AG09309 (cell line): ENCODE measurements at places on chromosomes 6 and 20.

- no peak for DNase-seq
These were observed 370.4 kb upstream of the HSF2 start for GRCh38 chr6:122028933-122029522.

- DNase-seq: no peak
These were observed 40.0 kb upstream of the SLC2A12 start for GRCh38 chr6:134092449-134092848.

GRCh38 chr6:30572148-30572547 lies 906 bp downstream of the ABCF1 start:
- DNase-seq: no peak

- DNase-seq: no peak
These were observed 508.0 kb upstream of the ADGRB3 start for GRCh38 chr6:68127074-68127473.

DNA sequence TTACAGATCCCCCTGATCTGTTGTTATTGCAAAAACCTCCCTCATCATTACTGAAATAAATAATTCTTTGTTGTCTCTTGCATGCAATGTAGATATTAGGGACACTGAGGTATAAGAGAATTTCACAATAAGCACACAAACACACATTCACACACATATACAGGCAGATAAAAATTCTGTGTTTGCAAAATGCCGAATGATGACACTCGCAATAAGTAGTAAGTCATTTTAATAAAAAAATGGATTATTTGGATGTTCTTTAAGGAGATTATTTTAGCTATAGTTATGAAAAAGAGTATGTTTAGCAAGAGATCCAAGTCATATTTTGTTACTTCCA lies 13.6 kb downstream of the DEFB114 start:
- DNase-seq: no peak

- DNase-seq: peak; percentile 3
These were observed 326.7 kb upstream of the CNR1 start for GRCh38 chr6:88492824-88493223.

- no peak for DNase-seq
These were observed 171.1 kb downstream of the WDR27 start for GRCh38 chr6:169530752-169531123.

DNA sequence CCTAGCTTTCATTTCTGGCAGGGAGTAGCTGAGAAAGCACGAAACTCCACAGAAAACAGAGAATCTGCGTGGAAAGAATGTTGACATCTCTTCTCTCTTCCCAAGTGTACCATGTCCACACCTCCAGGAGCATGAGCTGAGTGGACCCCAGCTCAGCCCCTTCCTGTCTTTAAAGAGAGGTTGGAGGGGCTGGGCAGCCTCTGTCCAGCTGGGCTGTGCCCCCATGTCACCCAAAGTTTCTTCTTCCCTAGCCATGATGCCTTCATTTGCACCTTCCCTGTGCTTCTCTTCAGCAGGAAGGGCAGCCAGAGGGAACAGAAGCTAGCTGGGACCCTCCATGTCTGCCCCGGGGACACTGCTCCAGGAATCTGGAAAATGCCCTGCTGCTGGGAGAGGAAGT lies 655.0 kb upstream of the DEFB115 start:
- DNase-seq: no peak

DNA sequence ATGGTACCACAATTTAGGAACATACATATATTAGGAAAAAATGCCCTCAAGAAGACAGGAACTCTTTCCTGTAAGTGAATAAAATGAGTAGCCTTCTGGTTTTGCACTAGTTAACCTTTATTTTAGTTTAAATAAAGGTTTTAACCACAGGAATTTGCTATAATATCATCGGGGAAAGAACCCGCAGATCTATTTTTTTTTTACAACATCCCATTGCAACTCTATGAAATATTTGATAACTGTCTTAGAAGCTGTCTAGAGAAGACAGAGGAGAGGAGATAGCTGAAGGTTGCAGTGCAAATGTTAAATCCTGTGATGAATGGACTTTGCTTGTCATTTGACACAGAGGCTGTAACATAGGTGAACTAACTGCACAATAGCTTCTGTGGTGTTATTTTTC lies 69.5 kb downstream of the TINAG start:
- no peak for DNase-seq
